ENCODE measurements at places on chromosomes 1 and 21.
A peak's percentile ranks its signal among the peaks of the same experiment; 100 is the strongest.

- DNase-seq: peak; percentile 72
Observed at GRCh38 chr1:197868751-197869489, 33.5 kb upstream of the C1orf53 start.

- no peak for DNase-seq
Observed at GRCh38 chr1:102800406-102800805, 307.9 kb downstream of the COL11A1 start.

DNA sequence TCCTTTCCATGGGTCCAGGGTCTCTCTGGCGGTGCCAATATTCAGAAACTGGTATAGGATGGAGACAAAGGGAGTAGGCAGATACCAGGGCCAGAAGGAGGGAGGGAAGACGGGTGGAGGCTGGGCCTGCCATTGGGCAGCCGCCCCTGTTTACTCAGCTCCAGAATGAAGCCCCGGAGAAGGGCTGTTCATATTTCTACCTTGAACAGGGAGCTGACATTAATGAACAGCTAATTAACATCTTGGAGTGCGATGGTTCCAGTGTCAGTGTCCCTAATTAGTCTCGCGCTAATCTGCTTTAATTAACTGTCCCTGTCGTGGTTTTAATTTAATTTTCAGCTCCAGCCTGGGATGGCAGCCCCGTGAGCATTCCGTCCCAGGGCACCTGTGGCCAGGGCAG lies 113.8 kb downstream of the EPHB2 start:
- no peak for DNase-seq

DNA sequence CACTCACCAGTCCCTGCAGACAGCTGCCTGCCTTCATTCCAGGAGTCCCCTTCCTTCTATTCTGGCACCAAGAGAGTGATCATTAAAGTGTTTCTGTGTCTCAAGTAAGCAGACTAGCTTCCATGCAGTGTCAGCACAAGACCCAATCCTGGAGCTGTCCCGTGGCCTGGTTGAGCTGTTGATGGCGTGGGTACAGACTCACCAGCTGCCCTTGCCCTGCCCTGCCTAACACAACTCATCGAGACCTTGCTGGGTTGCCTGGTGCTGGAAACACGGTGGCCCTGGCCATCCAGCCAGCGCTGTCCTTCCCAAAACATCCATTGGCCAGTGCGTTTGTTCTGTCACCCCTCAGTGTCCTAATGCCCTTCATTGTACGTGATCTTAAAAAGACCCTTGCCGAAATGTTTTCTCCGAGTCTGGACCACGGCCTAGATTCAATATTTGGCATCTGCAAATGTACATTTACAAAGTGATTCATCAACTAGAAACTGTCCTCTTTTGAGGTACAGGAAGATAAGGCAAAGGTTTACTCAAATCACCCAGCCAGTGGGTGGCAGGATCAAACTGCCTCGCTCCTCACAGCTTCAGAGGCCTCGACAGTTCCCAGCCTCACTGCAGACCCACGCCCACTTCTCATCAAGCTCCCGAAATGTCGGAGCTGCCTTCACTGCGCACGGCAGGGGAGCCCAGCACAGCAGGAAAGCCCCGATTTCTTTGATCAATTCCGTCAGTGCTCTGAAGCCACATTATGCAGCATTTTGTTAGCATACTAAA lies 494.2 kb downstream of the KIF26B start:
- DNase-seq: no peak

- DNase-seq: no peak
Observed at GRCh38 chr1:109148987-109149561, 35.2 kb downstream of the ELAPOR1 start.

- DNase-seq: no peak
Observed at GRCh38 chr1:36864182-36864822, 170.0 kb downstream of the GRIK3 start.

GRCh38 chr1:172137703-172138454 lies 282.6 kb upstream of the C1orf105 start:
- no peak for DNase-seq

DNA sequence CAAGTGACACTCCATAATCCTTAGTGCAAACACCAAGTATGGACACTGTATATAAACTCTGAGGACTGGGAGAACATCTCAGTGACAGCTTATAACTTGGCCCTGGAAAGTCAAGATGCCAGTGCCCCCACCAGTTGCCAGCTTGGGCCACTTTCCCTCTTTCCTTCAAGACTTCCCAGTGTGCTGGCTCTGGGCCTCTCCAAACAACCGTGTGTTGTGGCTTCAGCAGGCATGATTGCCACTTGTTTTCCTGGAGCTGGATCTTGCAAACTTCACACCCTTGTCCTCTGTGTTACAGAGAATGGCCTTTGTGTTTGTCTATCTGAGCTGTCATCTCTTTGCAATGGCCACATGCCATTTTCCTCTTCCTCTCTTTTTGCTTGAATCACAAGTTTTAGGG lies 37.0 kb downstream of the CCDC185 start:
- no peak for DNase-seq

GRCh38 chr1:157678721-157679120 lies 21.8 kb downstream of the FCRL3 start:
- no peak for DNase-seq

DNA sequence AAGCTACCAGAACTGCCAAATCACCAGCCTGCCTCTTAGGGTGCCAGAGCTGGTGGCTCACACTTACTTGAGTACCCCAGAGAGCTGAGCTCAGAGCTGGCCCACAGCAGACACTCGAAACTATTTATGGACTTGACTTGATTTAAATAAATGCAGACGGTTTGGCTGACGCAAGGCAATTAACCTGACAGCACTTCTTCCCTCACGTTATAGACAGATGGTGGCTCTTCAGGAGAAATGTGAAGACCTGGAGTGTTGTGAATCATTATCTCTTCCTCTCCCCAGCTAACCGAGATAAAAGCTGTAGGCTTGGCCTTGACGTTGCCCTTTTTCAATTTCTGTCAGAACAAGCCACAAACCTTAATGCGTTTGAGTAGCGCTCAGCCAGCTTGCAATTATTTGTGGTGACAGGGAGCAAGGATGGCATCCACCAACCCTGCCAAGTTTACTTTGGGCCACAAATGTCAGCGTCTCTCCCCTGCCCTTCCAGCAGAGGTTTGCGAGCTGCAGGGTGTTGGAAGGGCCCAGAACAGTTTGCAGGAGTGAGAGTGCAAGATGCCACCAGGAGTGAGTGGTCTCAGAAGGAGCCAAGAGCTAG lies 34.0 kb upstream of the BCAR3 start:
- DNase-seq: no peak

DNA sequence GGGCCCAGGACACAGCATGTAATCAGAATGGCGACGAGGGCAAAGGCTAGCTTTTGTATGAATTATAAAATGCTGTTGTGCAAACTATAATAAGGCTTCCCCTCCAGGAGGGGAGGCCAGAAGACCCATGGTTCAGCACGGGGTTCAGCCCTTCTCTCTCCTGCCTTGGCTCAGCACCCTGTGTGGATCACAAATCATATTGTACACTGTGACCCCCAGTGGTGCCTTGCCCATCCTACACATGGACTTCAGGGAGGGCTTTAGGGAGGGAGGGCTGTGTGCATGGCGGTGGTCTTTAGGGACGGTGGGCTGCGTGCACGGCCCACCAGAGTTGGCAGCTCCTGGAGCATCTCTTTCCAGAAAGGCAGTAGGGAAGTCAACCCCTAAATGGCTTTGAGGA lies 120.8 kb upstream of the TNR start:
- no peak for DNase-seq

DNA sequence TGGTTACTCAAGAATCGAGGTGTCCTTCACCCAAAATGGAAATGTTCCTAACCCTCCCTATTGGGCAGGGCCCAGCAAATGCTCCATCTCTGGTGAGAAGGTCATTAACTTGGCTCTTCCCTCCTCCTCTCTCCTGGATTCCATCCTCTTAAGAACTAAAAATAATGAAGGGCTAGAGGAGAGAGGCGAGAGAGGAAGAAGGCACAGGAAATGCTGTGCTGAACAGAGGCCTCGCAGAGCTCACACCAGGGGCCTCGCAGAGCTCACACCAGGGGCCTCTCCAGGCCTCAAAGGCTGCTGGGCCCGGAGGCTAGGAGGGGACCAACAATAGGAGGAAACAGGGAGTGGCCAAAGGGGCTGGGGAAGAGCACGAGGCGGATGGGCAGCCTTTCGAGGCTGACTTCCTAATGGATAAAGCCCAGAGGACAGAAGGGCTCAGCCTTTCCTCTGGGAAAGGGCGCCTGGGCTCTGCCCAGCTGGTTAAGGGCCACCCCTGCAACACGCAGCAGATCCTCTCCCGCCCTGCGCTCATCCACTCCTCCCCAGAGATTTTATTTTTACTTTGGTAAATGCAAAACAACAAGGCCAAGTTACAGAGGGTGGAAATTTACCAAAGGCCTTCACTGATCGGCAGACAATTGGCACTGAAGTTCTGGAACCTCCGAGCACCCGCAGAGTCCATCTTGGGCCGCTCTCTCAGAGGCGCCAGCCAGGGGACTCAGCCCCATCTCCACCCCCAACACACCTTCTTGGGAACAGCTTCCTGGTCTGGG lies 78.5 kb downstream of the ITPKB start:
- DNase-seq: no peak

DNA sequence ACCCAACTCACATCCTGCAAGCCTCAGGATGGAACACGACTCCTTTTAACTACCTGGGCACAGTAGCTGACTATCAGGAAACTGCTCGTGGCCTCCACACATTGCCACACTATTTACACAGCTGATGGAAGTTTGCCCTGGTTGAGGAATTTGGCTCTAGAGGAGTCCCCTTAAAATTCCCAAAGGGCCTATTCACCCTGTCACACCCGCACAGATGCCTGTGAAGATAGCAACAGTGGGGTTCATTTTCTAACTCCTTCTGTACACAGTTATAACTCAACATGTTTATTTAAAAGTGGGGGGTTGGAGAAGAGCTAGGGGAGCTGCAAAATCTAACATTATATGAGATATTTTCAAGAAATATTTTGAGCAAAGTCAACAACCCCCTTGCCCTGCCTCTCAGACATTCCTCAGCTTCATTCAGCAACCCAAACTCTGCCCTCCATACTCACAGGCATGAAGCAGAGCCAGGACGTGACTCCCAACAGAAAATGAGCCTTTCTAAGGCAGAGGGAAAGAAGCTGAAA lies 35.8 kb upstream of the CCN1 start:
- peak; percentile 56 for DNase-seq

GRCh38 chr1:63668298-63668697 lies 75.1 kb downstream of the PGM1 start:
- DNase-seq: peak; percentile 50

GRCh38 chr1:200660719-200661118 lies 9.0 kb downstream of the DDX59 start:
- DNase-seq: no peak

DNA sequence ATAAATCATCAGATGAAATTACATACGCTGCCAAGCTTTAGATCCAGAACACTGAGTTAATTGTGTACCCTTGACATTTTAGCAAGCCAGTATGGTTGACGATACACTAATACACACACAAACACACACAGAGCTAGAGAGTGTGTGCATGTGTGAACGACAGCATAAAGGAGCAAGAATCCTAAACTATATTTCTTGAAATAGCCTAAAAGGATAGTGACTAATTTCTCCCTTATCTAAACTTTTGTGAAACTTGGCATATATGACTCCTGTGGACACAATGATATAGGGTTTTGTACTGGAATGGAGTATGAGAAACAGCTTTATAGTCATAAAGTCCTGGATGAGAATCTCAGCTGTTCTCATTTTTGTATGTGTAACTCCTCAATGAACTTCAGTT lies 65.1 kb upstream of the DMRTA2 start:
- DNase-seq: peak; percentile 24

GRCh38 chr1:210310562-210311153 lies 18.0 kb upstream of the HHAT start:
- no peak for DNase-seq

DNA sequence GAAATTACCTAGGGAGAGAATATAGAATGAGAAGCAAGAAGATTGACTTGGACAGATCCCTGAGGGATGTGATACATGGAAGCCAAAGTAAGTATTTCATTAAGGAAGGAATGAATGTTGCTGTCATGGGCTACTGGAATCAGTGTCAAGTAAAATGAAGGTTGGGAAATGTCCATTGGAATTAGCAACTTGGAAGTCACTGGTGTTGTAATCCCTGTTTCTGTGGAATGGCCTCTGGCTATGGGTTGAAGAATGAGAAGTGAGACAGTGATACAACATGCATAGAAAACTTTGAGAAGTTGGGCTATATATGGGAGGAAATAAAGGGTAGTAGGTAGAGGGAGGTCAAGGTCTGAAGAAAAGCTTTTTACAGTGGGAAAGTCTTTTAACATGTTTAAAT lies 54.7 kb downstream of the CCDC18 start:
- DNase-seq: no peak

DNA sequence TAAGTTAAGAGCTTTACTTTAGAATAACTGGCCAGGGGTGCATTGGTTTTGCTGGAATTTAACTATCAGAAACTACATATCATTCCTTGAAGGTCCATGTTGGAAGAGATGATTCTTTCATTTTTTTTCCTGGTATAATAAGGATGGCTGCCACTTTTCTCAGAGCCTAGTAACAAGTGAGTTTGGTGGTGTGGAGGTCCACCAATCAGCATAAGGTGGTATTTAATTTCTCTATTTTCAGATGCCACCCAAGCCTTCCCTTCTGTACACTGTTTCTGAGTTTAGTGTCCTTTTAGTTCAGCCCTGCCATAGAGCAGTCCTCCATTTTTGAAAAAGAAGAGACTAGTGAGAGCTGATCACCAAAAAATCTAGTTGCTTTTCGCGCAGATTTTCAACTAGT lies 386.3 kb downstream of the USP25 start:
- peak; percentile 54 for DNase-seq

DNA sequence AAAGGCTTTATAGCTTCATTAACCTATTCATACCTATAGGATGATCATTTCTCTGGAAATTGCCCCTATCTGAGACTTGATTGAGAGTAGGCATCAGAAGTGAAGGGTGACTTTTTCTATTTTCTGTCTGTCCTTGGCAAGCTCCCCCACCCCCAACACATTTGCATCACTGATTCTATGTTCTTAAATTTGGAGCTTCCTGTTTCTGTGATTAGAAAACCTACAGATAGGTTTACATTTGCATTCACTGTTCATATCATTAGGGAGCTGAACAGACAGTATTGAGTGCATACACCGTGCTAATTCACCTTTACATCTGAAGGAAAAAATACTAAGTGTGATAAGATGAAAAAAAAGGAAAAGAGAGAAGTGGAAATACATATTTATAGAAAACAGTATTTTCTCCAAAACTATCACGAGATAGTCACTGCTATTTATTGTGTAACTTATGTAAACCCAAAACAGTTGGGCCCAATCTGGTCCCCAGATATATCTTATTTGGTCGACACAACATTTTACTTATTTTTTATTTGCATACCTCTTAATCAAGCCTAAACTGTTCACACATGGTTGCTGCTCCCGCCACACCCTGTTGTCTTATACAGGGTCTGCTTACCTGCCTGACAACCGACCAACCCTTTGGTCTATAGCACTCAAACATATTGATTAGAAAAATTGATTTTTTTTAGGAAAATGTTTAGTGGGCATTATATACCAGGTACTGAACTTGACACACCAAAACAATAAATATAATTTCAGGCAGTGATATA lies 218.8 kb downstream of the NTNG1 start:
- no peak for DNase-seq

GRCh38 chr1:192171123-192171522 lies 12.9 kb downstream of the RGS18 start:
- no peak for DNase-seq

GRCh38 chr1:244757091-244757939 lies 78.1 kb upstream of the COX20 start:
- DNase-seq: peak; percentile 38

- DNase-seq: peak; percentile 92
Observed at GRCh38 chr21:38310646-38311485, 54.1 kb downstream of the KCNJ15 start.

Data from iris pigment epithelial cell (primary cell).